ENCODE measurements at places on chromosomes 3 and 15. TPM values are rescaled to one million over a fixed set of nuclear protein-coding genes. Genes with fewer than 3 reads are reported as not detected.

The SUCNR1 gene
- total RNA-seq: 0.07 TPM

- H3K36me3 ChIP-seq: peaks cover 19% of the 10 kb centered on the region
- peak overlapping the region; percentile 24 for H3K27ac ChIP-seq
- DNase-seq: no peak
- H3K4me3 ChIP-seq: peak overlapping the region; percentile 2
Observed at GRCh38 chr15:90407871-90408317, 19.9 kb downstream of the IQGAP1 start.

- no peaks in the 10 kb centered on the region for H3K36me3 ChIP-seq
- no peaks in the 10 kb centered on the region for H3K4me1 ChIP-seq
Observed at GRCh38 chr3:12741209-12741608, 17.9 kb downstream of the TMEM40 start.

DNA sequence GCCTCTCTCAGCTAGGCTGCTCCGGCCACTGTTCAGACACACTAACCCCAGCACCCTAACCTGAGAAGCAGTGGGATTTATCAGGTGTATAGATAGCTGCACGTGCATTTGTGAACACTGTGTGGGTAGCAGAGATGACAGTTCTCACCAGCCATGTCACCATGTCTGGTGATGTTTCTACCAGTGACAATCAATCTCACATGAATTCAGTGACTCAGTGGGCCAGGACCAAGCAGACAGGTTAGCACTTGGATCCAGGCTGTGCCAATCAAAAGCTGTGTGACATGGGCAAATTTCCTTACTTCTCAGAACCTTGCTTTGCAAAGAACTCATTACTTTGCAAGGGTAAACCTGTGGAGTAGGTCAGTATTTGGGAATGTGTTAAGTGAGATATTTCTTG is 65.3 kb upstream of the GATM start:
- no peak overlapping the region for H3K27ac ChIP-seq
- DNase-seq: no peak
- H3K36me3 ChIP-seq: peaks cover 29% of the 10 kb centered on the region
- no peak overlapping the region for H3K4me3 ChIP-seq
- peaks cover 61% of the 10 kb centered on the region for H3K4me1 ChIP-seq
- H3K27me3 ChIP-seq: no peaks in the 10 kb centered on the region

GRCh38 chr3:43362961-43363360 is 76.6 kb downstream of the SNRK start:
- no peak overlapping the region for H3K27ac ChIP-seq
- no peaks in the 10 kb centered on the region for H3K27me3 ChIP-seq
- DNase-seq: no peak
- H3K4me3 ChIP-seq: no peak overlapping the region
- H3K4me1 ChIP-seq: no peaks in the 10 kb centered on the region

- H3K4me3 ChIP-seq: no peak overlapping the region
- H3K36me3 ChIP-seq: peaks cover 14% of the 10 kb centered on the region
- peak; percentile 15 for DNase-seq
Observed at GRCh38 chr3:49924683-49925082, 4.9 kb downstream of the MON1A start.

GRCh38 chr15:70833422-70833821 is 20.5 kb downstream of the LARP6 start:
- H3K36me3 ChIP-seq: peaks cover 20% of the 10 kb centered on the region
- H3K27ac ChIP-seq: peak overlapping the region; percentile 97
- no peak for DNase-seq
- H3K4me3 ChIP-seq: no peak overlapping the region
- H3K4me1 ChIP-seq: peaks cover 59% of the 10 kb centered on the region
- H3K27me3 ChIP-seq: no peaks in the 10 kb centered on the region

Measured in Calu3 (cell line).